Gastrocnemius medialis (tissue), 4 donors: ENCODE measurements at places on chromosomes 13 and 19. TPM values are rescaled to one million over a fixed set of nuclear protein-coding genes. Genes with fewer than 3 reads are reported as not detected.

MUC16 gene
- not detected for total RNA-seq

CLIP3 gene
- total RNA-seq: 0.61 TPM

ZNF283 gene
- 2.1 TPM for total RNA-seq

CHAF1A gene
- total RNA-seq: 15.8 TPM

PABPC3 gene
- total RNA-seq: not detected

ABHD17A gene
- total RNA-seq: 87.7 TPM

CPB2 gene
- not detected for total RNA-seq

BRCA2 gene
- 0.07 TPM for total RNA-seq

TJP3 gene
- total RNA-seq: 0.67 TPM

ACP7 gene
- not detected for total RNA-seq

NCAN gene
- total RNA-seq: not detected

C19orf67 gene
- total RNA-seq: not detected

COL4A2 gene
- 55.5 TPM for total RNA-seq

PRODH2 gene
- total RNA-seq: not detected

ATG4D gene
- total RNA-seq: 113 TPM

KIR2DL3 gene
- total RNA-seq: not detected

PSPN gene
- 0.42 TPM for total RNA-seq

AP1M2 gene
- not detected for total RNA-seq

ZNF665 gene
- 0.13 TPM for total RNA-seq

LSR gene
- total RNA-seq: 11.4 TPM

GNA15 gene
- total RNA-seq: 1.2 TPM

GPC6 gene
- total RNA-seq: 0.51 TPM

YJEFN3 gene
- 0.18 TPM for total RNA-seq

PAK4 gene
- total RNA-seq: 9.6 TPM

FCER2 gene
- total RNA-seq: not detected

SERPINE3 gene
- not detected for total RNA-seq

GPR12 gene
- not detected for total RNA-seq
